Astrocyte (in vitro differentiated cells and primary cell): ENCODE measurements at places on chromosomes 5 and 9. TPM values are rescaled to one million over a fixed set of nuclear protein-coding genes. Genes with fewer than 3 reads are reported as not detected.
A peak's percentile ranks its signal among the peaks of the same experiment; 100 is the strongest.

- H3K4me1 ChIP-seq = no peaks in the 10 kb centered on the region
- no peak overlapping the region for H3K27ac ChIP-seq
- no peak for DNase-seq
- H3K27me3 ChIP-seq = no peaks in the 10 kb centered on the region
- H3K4me3 ChIP-seq = no peak overlapping the region
These were observed 30.2 kb upstream of the ITGA1 start for GRCh38 chr5:52757527-52757926.

- H3K4me3 ChIP-seq = no peak overlapping the region
- H3K4me1 ChIP-seq = no peaks in the 10 kb centered on the region
- peaks cover 55% of the 10 kb centered on the region for H3K27me3 ChIP-seq
- no peak overlapping the region for H3K27ac ChIP-seq
These were observed 4.7 kb upstream of the CNTFR start for GRCh38 chr9:34594177-34594576.

GRCh38 chr5:171367424-171368370 is 20.0 kb upstream of the NPM1 start:
- no peaks in the 10 kb centered on the region for H3K36me3 ChIP-seq
- H3K27me3 ChIP-seq = peaks cover 9% of the 10 kb centered on the region
- no peak overlapping the region for H3K4me3 ChIP-seq
- no peak overlapping the region for H3K27ac ChIP-seq

The EIF4E1B gene
- not detected in 2 replicates for total RNA-seq

DNA sequence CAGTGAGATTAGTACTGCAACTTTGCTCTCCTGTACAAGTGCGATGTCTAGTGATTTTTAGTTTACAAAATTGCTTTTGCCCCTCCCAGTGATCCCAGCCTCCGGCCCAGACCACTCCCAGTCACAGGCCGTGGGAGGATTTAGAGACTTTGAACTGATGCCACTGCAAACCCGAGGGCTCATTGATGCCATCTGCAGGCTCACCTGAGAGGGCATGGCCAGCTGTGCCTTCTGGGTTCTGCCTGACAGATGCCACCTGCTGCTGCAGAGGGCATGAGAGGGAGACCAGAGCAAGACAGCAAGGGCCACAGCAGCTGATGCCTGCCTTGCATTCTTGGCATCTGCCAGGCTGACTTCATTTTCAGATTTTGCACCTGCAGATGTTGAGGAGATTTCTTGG is 593.8 kb downstream of the CDK5RAP2 start:
- no peaks in the 10 kb centered on the region for H3K4me1 ChIP-seq
- no peaks in the 10 kb centered on the region for H3K36me3 ChIP-seq

The FOXD4 gene
- total RNA-seq = 0.31 and 0.45 TPM in 2 replicates

DNA sequence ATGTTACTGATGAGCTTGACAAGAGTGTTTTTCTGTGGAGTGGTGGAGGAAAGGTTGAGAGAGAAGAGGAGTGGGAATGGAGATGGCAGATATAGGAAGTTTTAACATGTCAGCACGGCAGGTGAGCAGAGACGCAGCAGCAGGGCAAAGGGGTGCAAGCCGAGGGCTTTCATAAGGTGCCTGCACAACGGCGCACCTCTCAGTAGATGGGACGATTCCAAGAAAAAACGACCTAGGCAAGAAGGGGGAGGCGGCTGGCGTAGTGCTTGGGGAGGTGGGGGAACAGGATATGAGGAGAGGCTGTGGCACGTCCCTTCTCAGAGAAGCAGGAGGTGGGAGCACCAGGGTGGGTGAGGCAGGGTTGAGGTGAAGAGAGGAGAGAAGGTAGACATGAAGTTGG is 24.5 kb downstream of the ARPC5L start:
- no peak for DNase-seq
- peaks cover 13% of the 10 kb centered on the region for H3K36me3 ChIP-seq
- H3K27me3 ChIP-seq = no peaks in the 10 kb centered on the region

The PRELID2 gene
- 9.2 and 9.9 TPM in 2 replicates for total RNA-seq

DNA sequence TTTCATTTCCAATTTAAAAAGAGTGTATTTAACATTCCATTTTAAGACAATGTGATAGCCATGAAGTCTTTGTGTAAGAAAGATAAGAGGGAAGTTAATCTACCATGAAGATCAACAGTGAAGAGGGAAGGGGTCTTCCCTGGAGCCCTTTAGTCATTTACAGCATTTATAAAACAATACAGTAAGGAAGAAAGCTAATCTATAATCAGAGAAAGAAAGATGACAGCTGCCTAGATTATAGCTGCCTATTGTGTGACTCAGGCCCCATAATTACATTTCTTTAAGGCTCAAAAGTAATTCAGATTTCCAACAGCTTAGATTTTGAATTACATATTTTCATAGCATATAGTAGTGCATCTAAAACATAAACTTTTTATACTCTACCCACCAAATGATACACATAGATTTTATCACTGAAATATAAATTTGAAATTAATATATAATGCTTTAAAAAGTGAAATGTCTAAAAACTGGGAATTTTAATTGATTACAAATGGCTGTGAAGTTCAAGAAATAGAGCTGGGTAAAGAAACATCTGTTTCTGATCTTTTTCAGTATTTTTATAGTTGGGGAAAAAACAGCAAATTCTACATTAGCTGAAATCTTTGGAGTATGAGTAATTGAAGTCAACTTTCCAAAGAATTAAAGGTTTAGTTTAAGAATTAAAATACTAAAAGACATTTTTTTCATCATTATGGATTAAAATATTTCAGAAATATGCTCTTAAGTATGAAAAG is 89.6 kb downstream of the RIC1 start:
- H3K4me1 ChIP-seq = no peaks in the 10 kb centered on the region
- H3K4me3 ChIP-seq = no peak overlapping the region
- H3K27me3 ChIP-seq = no peaks in the 10 kb centered on the region
- peaks cover 11% of the 10 kb centered on the region for H3K36me3 ChIP-seq

GRCh38 chr5:78983601-78984438 is 1.3 kb downstream of the ARSB start:
- peak overlapping the region; percentile 85 for H3K4me3 ChIP-seq
- DNase-seq = peak; percentile 46

- peak; percentile 93 for DNase-seq
- peak overlapping the region; percentile 8 for H3K4me3 ChIP-seq
- peaks cover 22% of the 10 kb centered on the region for H3K4me1 ChIP-seq
- peak overlapping the region; percentile 93 for H3K27ac ChIP-seq
- no peaks in the 10 kb centered on the region for H3K36me3 ChIP-seq
These were observed 131.8 kb upstream of the CHD1 start for GRCh38 chr5:99060306-99061261.

GRCh38 chr9:100472788-100473275 is at the start of gene TMEFF1:
TSS of gene TMEFF1 (plus strand) at chr9:100473149. CDS start at chr9:100473545, 396 bp downstream.
- H3K4me1 ChIP-seq = no peaks in the 10 kb centered on the region
- H3K27ac ChIP-seq = no peak within 1 kb of the TSS
- H3K36me3 ChIP-seq = no peaks in the 10 kb centered on the region
- peak within 1 kb of the TSS; percentile 60 for H3K4me3 ChIP-seq
- DNase-seq = peak; percentile 9
- H3K27me3 ChIP-seq = no peaks in the 10 kb centered on the region

DNA sequence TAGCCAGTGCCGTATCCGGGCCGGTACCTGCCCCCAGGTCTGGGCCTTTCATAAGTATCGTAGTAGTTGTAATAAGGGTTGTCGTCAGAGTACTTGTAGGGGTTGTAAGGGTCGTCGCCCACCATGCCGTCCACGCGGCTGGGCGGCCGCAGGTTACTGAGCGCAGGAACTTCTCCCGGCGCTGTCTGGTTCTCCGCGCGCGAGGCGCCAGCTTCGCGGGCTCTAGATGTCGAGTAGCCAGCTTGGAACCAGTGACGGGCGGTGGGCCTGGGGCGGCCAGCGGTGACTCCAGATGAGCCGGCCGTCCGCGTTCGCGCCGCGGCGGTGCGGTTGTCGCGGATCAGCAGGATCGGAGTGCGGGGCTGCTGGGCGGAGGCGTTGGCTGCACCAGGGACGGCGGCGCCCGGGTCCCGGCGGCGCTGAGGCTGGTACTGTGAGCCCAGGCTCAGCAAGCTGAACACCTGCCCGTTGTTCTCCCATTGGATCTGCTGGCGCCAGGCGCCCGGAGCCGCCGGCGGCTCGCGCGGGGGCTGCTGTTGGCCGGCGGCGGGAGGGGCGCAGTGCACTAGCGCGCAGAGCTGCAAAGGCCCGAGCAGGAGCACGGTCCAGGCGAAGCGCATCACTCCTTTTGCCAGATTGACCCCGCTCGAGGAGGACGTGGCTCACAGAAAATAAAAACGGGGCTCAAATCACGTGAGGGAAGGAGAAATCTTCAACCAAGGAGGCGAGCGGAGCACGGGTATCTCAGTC is 518 bp downstream of the LOX start:
- no peaks in the 10 kb centered on the region for H3K27me3 ChIP-seq
- H3K4me3 ChIP-seq = peak overlapping the region; percentile 94
- H3K4me1 ChIP-seq = peaks cover 39% of the 10 kb centered on the region
- H3K27ac ChIP-seq = peak overlapping the region; percentile 98
- DNase-seq = no peak

- H3K4me3 ChIP-seq = no peak overlapping the region
- DNase-seq = no peak
- H3K36me3 ChIP-seq = no peaks in the 10 kb centered on the region
- no peak overlapping the region for H3K27ac ChIP-seq
These were observed 22.0 kb downstream of the LRRTM2 start for GRCh38 chr5:138853132-138853531.

The CLPTM1L gene
- 131 TPM in 2 replicates for total RNA-seq

The ANKRD20A1 gene
- total RNA-seq = 0.89 and 1.2 TPM in 2 replicates

The CHSY3 gene
- 9.4 and 11.9 TPM in 2 replicates for total RNA-seq

- peak overlapping the region; percentile 59 for H3K27ac ChIP-seq
- peaks cover 13% of the 10 kb centered on the region for H3K4me1 ChIP-seq
- peak; percentile 90 for DNase-seq
These were observed 45.2 kb downstream of the RNF180 start for GRCh38 chr5:64210866-64211265.

- DNase-seq = no peak
- H3K36me3 ChIP-seq = no peaks in the 10 kb centered on the region
- no peak overlapping the region for H3K27ac ChIP-seq
- H3K27me3 ChIP-seq = no peaks in the 10 kb centered on the region
These were observed 51.7 kb upstream of the VPS13A start for GRCh38 chr9:77125665-77126064.

- H3K27me3 ChIP-seq = no peaks in the 10 kb centered on the region
- no peaks in the 10 kb centered on the region for H3K4me1 ChIP-seq
- H3K4me3 ChIP-seq = no peak overlapping the region
- no peak overlapping the region for H3K27ac ChIP-seq
- peak; percentile 26 for DNase-seq
- H3K36me3 ChIP-seq = no peaks in the 10 kb centered on the region
These were observed 203.9 kb downstream of the FRMD3 start for GRCh38 chr9:83334320-83334719.

GRCh38 chr9:75053869-75054268 is 25.8 kb upstream of the CARNMT1 start:
- no peaks in the 10 kb centered on the region for H3K4me1 ChIP-seq
- H3K27me3 ChIP-seq = no peaks in the 10 kb centered on the region
- no peak overlapping the region for H3K4me3 ChIP-seq
- DNase-seq = no peak
- no peaks in the 10 kb centered on the region for H3K36me3 ChIP-seq

GRCh38 chr5:180330270-180330648 is 22.9 kb downstream of the GFPT2 start:
- H3K27ac ChIP-seq = peak overlapping the region; percentile 99
- peaks cover 44% of the 10 kb centered on the region for H3K4me1 ChIP-seq
- DNase-seq = no peak
- H3K27me3 ChIP-seq = no peaks in the 10 kb centered on the region
- H3K4me3 ChIP-seq = no peak overlapping the region
- peaks cover 19% of the 10 kb centered on the region for H3K36me3 ChIP-seq

The MAST4 gene
- 16.0 and 22.3 TPM in 2 replicates for total RNA-seq

DNA sequence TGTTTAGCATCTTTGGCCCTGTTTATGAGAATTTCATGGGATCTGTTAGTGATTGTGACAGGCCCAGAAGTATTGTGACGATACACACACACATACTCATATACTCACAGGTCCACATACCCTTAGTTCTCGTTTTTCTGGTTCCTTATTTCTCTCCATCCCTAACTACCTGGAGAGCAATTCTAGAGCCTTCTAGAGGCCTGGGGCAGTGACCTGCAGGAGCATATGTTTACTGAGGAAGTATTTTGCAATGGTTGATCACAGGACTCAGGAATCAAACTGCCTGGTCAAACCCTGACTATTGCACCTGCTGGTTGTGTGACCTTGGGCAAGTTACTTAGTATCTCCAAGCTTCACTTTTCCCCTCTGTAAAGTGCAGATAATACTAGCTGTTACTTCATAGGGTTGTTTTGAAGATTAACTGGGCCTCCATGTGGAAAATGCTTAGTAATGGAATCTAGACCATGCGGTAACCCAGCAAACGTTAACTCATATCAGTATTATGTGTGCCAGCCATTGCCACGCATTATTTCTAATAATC is 8.7 kb downstream of the PAPPA start:
- H3K27me3 ChIP-seq = peaks cover 5% of the 10 kb centered on the region
- H3K4me1 ChIP-seq = peaks cover 4% of the 10 kb centered on the region
- no peak overlapping the region for H3K27ac ChIP-seq
- DNase-seq = no peak
- no peak overlapping the region for H3K4me3 ChIP-seq

GRCh38 chr9:118148990-118149389 is 444.8 kb downstream of the TLR4 start:
- no peaks in the 10 kb centered on the region for H3K36me3 ChIP-seq
- DNase-seq = no peak
- H3K27me3 ChIP-seq = no peaks in the 10 kb centered on the region
- no peak overlapping the region for H3K4me3 ChIP-seq
- H3K4me1 ChIP-seq = no peaks in the 10 kb centered on the region

DNA sequence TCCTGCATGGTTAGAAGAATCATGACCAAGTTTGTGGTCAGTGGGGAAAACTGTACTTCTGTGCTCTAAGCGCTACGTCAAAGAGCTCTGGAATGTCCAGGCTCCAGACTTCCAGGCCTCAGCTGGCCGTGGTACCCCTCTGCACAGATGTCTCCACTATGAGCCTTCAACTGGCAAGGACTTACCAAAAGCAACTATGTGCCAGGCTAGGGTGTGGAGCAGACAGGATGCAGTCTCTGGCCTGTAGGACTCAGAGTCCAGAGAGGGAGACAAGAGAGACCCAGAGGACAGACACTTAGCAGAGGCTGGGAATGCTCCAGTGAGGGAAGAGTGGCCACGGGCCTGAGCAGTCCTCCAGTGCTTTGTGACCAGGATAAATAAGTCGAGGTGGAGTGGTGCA is 31.0 kb upstream of the TCF7 start:
- peak; percentile 74 for DNase-seq
- H3K36me3 ChIP-seq = no peaks in the 10 kb centered on the region
- no peak overlapping the region for H3K4me3 ChIP-seq
- no peaks in the 10 kb centered on the region for H3K27me3 ChIP-seq
- H3K4me1 ChIP-seq = peaks cover 10% of the 10 kb centered on the region
- no peak overlapping the region for H3K27ac ChIP-seq

The DDX46 gene
- 43.6 and 46.2 TPM in 2 replicates for total RNA-seq

The TEX48 gene
- total RNA-seq = not detected in 2 replicates
